ENCODE measurements at places on chromosomes 12 and 14.

- DNase-seq = no peak
Observed at GRCh38 chr12:28905220-28905955, 243.7 kb upstream of the FAR2 start.

DNA sequence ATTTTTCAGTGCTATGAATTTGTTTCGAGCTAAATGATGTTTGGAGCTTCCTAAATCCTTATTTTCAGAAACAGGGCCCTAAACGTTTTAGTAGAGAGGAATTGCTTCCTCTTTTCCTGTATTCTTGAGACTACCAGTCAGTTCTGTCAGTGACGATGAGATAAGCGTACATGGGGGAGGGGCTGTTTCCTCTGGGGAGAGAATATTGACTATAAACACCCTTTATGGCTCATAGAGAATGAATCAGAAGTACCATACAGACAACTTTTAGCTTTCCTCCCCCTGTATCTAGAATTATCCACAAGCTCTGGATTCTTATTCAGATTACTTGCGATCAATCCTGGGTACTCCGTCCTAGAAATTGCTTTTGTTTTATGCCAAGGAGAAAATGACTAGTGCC, 5.1 kb downstream of the TBK1 start:
- DNase-seq = no peak

- peak; percentile 62 for DNase-seq
Observed at GRCh38 chr12:108616941-108617858, 16.5 kb downstream of the SELPLG start.

DNA sequence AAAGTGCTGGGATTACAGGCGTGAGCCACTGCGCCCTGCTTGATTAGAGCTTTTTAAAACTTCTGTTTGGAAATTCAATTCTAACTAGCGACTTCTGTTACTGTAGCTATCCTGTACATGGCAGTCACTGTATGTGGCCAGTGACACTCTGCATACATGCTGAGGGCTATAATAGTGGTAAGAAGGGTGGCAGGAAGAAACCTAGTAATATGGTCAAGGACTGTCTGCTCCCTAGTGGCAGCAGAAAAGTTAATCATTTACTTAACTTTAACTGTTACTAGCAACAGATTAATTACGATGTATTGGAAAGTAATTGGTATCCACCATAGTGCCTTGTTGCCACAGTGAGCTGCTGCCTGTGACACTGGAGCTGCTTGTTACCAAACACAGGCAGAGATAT, 149.0 kb downstream of the KITLG start:
- DNase-seq = no peak

- DNase-seq = no peak
Observed at GRCh38 chr12:88314706-88315105, 172.6 kb downstream of the TMTC3 start.

DNA sequence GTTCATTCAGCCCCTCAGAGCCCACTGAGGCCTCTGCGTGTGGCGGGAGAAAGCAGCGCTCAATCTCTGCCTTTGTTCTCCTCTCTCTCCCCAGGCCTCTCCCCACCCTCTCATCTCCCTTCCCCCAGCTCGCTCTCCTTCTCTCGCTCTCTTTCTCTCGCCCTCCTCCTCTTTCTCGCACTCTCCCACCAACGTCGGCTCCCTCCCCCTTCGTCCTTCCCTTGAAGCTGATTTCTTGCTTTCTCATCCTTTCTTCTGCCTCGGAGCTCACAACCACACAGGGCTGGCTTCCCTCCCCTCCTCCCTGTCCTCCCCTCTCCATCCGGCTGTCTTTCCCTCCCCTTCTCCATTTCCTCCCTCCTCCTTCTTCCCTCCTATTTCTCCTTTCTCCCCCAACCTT, 96.4 kb downstream of the LRRC74A start:
- no peak for DNase-seq

DNA sequence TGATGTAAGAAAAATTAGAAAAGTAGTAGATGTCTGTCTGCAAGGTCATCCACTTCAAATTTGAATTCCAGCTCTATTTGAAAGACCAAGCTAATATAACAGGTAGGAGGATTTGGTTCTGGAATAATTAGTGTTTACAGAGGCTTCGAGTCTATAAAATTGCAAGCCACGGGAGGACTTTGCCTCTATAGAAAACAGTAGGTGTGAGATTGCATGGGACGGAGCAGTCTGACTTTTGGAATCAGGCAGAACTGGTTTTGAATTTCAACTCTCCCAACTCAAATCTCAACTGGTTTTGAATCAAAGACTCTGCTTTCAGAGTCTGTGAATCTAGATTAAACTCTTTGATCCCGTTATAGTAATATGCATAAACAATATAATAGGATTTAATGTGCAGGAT, 82.4 kb downstream of the PIK3C2G start:
- no peak for DNase-seq

DNA sequence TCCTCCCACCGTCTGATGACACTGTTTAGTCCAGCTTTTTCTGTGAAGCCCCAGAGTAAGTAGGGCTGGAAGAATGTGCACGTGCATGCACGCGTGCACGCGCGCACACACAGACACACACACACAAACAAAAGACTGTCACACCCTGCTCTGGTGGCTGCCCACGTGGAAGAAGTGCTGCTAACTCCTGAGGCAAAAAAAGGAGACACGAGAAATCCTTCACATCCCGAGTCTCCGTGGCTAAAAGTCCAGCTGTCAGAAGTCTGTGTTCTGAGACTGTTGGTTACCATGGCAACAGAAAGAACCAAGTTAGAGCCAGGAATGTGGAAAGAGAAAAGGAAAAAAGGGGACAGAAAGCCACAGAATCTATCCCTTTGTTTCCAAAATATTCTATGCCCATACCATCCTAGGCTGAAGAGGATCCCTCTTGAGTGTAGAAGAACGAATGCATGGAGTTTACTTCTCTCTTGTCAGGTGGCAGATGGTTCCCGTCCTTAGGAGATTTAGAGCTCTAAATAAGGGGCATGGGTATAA, 1.6 kb upstream of the C12orf71 start:
- DNase-seq = no peak

- no peak for DNase-seq
Observed at GRCh38 chr14:21825149-21825743, 151.6 kb upstream of the OR4E1 start.

DNA sequence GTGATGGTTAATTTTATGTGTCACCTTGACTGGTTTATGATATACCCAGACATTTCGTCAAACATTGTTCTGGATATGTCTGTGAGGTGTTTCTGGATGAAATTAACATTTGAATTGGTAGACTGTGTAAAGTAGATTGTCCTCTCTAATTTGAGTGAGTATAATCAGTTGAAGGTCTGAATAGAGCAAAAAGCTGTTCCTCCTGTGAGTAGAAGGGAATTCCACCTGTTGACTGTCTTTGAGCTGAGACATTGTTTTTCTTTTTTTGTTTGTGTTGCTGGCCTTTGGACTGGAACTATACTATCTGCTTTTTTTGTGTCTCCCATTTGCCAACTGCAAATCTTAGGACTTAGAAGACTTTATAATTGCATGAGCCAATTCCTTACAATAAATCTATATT, 920.9 kb upstream of the LRFN5 start:
- no peak for DNase-seq

DNA sequence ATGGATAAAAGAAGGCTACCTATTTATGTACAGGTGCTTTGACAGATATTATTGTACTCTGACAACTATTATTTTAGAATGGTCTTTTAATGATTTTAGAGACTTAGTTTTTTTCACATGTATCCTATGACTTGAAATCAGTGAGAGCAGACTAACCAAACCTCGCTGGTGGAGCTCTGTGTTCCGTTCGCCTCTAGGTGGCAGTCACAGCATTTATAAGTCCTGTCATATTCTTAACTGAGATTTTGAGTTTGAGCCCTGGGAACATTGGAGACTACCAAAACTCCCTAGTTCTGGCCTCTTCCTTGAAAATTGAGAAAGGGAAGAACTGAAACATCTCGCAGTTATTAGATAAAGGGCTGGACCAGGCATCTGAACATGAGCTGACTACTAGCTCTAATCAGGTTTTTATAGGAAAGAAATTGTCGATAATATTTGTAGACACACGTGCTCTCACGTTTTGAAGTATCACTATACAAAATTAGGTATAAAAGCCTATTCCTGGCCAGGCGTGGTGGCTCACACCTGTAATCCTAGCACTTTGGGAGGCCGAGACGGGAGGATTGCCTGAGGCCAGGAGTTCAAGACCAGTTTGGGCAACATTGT, 48.3 kb downstream of the TTLL5 start:
- peak; percentile 14 for DNase-seq

GRCh38 chr14:100121643-100122480, 37.6 kb downstream of the DEGS2 start:
- DNase-seq = no peak

GRCh38 chr12:58681730-58682129, 238.6 kb downstream of the LRIG3 start:
- DNase-seq = no peak

DNA sequence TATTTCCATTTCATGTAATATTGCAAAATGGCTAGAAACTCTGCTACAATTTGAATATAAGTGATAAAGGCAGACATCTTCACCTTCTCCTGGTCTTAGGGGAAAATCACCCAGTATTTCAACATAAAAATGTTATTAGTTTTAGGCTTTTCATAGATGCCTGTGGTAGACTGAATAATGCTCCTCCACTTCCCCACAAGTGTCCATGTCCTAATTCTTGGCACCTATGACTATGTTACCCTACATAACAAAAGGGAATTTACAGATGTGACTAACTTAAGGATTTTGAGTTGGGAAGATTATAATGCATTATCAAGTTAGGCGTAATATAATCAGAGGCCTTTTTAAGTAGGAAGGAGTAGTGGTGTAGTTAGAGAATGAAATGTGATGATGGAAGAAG, 196.4 kb downstream of the TMTC3 start:
- DNase-seq = no peak

- DNase-seq = no peak
Observed at GRCh38 chr14:94689218-94689984, 77.2 kb downstream of the SERPINA3 start.

- no peak for DNase-seq
Observed at GRCh38 chr12:84689638-84690037, 223.0 kb downstream of the SLC6A15 start.

GRCh38 chr14:75714991-75715390, 53.9 kb downstream of the TTLL5 start:
- DNase-seq = no peak

DNA sequence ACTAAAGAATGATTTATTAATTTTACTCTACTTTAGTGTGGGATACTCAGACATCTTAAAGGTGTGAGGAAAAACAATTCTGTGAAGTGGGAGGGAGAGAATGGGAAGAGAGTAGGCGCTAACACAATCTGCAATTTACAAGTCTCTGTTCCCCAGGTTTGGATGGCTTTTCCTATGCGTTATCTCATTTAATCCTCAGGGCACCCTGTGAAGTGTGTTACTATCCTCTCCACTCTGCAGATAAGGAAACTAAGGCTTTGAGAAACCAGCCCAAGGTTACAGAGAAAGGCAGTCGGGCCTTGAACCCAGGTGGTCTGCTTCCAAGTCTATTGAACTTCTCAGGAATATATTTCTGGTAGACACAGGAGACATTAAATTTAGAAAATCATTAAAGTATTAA, 36.2 kb upstream of the TUBA1C start:
- no peak for DNase-seq

- DNase-seq = no peak
Observed at GRCh38 chr14:45287610-45288009, 34.6 kb upstream of the MIS18BP1 start.
